ENCODE measurements at places on chromosomes 12 and 14.
A peak's percentile ranks its signal among the peaks of the same experiment; 100 is the strongest.

GRCh38 chr14:92605274-92605940, 91.8 kb downstream of the RIN3 start:
- no peak for DNase-seq

DNA sequence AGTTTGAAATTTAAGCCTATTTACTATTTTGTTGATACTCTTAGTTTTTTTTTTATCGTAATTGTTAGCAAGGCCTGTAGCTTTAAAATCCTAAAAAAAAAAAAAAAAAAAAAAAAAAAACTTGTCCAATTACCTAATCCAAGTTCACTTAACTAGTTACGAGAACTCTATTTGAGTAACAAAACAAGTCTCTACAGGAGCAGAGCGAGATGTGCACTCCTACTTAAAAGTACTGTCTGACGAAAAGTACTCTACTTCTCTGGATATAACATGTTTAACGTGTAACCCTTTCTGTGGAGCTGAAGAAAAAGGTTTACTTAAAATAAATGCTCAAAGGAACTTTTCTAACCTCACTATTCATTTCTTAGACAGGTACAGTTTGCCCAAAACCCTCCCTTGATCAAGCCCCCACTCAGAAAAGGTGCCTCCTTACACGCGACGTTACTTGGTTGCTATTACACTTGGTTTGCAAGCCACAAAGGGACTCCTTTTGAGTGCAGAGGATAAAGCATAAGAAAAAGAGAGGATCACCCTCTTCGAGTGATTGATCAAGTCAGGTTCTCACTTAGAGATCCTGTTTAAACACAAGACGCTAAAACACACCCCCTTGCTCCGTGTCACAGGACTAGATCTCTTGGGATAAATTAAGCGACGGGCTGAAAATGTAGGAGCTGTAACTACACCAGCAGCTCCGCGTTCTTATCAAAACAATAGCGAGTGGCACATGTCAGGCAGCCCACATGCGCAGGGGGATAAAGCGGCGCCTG, 2.2 kb downstream of the BAZ1A start:
- no peak for DNase-seq

DNA sequence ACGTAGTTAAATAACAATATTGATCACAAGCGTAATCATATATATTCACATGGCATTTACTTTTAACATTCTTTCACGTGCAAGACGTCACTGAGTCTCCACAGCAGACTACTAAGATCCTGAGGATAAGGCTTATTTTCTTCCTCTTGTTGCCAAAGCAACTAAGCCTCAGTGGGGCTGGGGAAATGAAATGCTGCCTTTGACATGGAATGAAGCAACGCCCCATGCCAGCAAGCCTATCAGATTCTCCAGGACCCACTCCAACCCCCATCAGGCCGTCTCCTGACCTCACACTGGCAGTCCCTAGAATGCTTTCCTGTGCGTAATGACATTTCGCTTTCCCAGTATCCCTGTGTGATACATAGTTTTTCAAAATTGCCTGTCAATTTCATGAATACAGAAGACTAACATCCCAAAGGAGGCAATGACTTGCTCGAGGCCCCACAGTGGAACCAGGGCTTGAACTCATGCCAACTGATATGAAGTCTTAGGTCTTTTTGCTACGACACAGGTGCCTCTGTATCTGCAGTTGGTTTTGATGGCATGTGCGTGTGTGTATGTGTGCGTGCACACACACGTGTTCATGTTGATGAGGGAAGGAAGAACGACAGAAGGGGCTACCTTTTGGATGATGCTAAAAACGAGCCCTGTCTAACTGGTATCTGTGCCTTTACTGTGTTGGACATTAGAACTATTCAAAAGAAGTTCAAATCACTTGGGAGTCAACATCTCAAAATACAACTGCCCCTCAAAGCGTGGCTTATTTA, 239.1 kb downstream of the VRK1 start:
- DNase-seq, result no peak

DNA sequence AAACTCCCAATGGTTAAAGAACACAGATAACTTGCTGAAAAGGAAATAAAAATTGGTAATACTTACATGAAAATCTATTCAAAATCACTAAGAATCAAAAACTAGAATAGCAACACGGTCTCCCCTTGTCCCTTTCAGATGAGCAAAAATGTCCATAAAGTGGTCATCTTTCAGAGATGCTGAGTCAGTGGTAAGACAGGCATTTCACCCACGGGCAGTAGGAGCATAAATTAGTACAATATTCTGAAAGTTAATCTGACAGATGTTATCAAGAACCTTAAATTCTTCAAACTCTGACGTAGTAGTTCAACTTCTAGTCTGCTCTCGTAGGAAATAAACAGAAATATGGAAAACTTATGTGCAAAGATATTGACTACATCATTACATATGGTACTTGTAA, 33.1 kb upstream of the GNPNAT1 start:
- no peak for DNase-seq

GRCh38 chr12:123120452-123121166, 30.3 kb downstream of the PITPNM2 start:
- no peak for DNase-seq

DNA sequence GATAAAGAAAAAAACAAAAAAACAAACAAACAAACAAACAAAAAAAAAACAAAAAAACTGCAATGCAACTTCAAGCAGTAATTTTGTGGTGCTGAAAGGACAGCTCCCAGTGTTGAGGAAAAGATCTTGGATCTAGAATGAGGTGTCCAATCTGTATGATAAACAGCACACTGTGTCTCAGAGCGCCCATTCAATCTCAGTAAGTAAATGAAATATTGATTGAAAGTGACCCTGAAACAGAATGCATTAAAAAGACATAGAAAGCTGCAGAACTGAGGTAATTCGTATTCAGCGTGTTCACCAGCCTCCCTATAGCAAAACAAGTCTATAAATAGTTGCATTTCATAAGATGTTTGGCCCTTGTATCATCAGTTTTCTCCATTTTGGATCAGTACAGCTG, 153.0 kb downstream of the NOVA1 start:
- DNase-seq, result no peak

- no peak for DNase-seq
Observed at GRCh38 chr12:86634456-86635410, 378.5 kb upstream of the MGAT4C start.

GRCh38 chr12:91368613-91369012, 186.0 kb upstream of the DCN start:
- no peak for DNase-seq

- DNase-seq, result no peak
Observed at GRCh38 chr12:53235742-53236442, 3.9 kb upstream of the RARG start.

- DNase-seq, result no peak
Observed at GRCh38 chr14:73916324-73916723, 29.7 kb downstream of the ZNF410 start.

GRCh38 chr12:47087088-47087688, 7.4 kb upstream of the AMIGO2 start:
- no peak for DNase-seq

- no peak for DNase-seq
Observed at GRCh38 chr12:23083267-23083666, 458.3 kb downstream of the ETNK1 start.

DNA sequence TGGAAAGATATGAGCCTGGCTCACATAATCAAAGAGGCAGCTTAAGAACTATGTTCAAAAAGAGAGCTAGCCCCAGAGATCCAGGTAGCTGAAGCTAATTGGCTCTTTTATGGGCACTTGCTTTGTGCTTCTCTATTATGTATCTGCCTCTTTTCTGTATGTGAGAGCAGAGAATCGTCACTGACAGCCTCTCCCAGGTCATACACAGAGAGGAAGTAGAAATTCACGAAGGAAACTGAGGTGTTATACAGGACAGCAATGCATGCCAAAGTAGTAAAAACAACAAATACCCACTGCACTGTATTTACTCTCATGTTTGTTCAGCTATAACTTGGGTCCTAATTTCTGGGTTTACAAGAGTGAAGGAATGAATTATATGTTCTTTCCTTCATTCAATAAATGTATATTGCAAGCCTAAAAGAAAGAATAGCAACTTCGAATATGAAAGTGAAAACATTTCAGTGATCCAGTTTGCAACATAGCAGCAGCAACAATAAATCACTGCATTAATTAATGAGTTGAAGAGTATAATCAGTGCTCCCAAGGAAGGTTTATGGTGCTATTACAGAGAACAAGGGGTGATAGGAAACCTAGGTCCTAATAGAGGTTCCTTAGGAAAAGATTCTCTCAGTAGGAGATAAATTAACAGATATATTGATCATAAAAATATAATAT, 47.1 kb upstream of the ATXN7L3B start:
- DNase-seq, result no peak

GRCh38 chr12:17301544-17301943, 695.6 kb upstream of the LMO3 start:
- no peak for DNase-seq

DNA sequence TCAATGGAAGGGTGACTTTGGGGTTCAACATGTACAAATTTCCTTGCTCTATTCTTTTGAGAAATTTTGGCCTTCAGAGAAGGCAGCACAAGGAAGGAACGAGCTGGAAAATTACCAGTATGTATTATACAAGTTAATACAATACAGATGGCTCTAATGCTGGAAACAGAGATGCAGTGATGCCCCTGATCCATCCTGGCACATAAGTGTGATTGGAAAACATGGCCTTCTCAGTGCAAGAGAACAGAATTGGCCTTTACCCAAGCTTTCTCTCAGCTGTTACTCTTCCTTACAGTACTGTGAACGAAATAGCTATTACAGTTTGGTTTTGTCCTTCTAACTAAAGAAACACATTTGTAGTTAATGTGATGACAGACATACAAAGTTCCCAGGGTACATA, 102.5 kb upstream of the GPHB5 start:
- no peak for DNase-seq

DNA sequence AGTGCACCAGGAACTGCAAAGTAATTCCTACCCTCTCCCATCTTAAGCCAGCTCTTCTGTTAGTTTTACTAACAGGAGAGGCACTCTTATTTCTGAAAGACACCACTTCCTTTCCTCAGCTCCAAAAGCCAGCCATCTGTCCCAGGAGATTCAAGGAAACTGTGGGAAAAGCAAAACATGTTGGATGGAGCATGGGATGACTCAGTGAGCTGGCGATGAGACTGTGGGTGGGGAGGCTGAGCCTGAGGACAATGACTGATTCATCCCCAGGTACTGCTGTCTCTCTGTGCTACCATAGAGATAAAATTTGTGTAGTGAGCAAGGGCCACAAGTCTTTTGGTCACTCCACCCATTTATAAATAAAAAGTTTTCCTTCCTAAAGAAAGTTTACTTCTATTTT, 141.4 kb downstream of the MYRFL start:
- DNase-seq, result peak; percentile 43

DNA sequence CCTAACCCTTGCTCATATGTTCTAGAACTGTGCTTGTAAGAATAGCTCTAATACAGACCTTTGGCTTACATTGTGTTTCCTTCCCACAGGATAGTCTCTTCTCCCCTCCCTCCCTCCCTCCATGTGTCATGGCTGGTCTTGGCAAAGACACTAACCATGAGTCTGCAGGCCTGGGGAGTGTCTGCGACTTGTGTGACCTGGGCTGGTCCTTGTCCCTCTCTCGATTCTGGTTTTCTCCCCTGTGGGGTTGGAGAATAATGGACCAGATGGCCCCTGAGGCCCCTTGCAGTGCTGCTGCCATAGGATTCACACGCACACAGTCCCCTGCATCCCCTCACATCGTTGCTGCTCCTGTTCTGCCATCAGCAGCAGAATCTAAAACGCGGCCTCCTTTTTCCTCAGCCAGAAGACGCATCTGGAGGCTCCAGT, 30.3 kb downstream of the DEGS2 start:
- no peak for DNase-seq

DNA sequence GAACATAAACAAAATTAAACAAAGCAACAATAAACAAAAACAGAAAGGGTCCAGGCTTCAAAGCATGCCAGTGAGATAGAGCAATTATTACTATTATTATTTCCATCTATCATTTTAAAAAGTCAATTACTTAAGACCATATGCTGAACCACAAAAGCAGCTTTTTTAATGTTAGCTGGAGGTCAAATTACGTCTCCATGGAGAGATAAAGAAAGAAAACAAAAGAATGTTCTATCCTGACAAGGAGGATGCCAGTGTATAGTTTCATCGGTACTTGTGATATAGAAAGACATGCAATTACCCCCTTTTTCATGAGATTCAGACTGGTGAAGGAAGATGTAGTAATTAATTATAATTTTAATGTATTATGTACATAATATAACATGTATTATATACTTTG, 81.6 kb upstream of the DCN start:
- DNase-seq, result no peak

- no peak for DNase-seq
Observed at GRCh38 chr14:52029881-52030280, 39.0 kb downstream of the NID2 start.

- no peak for DNase-seq
Observed at GRCh38 chr12:131672311-131672940, 38.5 kb upstream of the SFSWAP start.

GRCh38 chr12:80472911-80473500, 29.0 kb downstream of the PTPRQ start:
- no peak for DNase-seq

DNA sequence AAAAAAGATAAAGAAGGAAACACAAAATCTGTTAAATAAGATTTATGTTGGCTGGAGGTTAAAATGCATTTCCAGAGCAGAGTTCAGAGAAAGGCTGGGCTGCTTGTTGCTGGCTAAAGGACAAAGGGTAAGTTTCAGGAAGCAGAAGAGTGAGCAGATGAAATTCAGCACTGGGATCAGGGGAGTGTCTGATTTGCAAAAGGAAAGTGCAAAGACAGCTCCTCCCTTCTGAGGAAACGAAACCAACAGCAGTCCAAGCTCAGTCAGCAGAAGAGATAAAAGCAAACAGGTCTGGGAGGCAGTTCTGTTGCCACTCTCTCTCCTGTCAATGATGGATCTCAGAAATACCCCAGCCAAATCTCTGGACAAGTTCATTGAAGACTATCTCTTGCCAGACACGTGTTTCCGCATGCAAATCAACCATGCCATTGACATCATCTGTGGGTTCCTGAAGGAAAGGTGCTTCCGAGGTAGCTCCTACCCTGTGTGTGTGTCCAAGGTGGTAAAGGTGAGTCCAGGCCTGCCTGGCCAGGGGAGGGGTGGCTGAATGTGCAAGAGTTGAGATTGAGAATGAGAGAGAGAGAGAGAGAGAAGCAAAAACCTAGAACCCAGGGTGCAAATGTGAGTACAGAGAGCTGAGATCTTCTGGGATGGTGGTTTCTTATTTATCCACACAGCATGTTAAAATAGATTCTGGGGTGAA, at the start of gene OAS1:
Gene OAS1, plus strand, starts transcription at position 251 of the 703 bp plus-strand sequence. Its CDS starts 78 bp downstream, at position 329.
- no peak for DNase-seq

DNA sequence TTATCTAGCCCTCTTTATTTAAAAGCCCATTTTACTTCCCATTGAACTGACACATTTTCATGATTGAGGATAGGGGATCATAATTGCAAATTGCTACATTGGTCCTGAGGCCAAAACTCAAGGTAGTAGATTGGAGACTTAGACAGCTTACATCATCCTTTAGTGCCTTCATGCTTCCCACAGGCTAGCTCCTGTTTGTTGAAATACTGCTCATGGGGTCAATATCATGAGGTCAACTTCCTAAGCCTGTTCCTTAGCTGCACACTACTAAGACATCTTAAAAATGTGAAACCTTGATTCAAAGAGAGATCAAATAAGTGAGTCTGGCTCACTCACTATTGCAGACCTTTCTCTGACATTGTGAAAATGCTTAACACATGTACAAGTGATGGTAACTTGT, 113.0 kb downstream of the TBC1D30 start:
- DNase-seq, result no peak

GRCh38 chr12:109100741-109101140, 3.3 kb downstream of the UNG start:
- DNase-seq, result no peak

GRCh38 chr12:11753150-11753499, 103.7 kb downstream of the ETV6 start:
- DNase-seq, result no peak

All from dorsolateral prefrontal cortex (tissue), 122 donors.